Activated T-cell treated with anti-CD3 and anti-CD28 coated beads, Interleukin-2, amount 50 U/mL, for 48 hours (primary cell): ENCODE measurements at places on chromosomes 7 and 10.
A peak's percentile ranks its signal among the peaks of the same experiment; 100 is the strongest.

DNA sequence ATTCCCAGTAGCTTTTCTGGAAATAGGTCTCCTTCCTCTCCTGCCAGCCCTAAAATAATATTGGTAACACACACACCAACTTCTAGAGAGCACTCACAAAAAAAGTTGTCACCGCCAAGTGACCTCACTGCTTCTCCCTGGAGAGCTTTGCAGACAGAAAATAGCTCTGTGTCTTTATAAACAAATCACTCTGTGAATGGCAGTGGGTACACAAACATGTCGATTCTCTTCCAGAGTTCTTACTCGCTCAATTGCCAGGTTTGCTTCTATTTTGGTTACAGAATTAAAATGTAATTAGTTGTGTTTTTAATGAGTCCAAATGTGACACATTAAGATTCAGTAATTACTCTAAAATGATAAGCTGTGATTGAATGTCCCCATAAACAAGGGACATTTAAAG is 649.2 kb upstream of the C7orf33 start:
- DNase-seq: no peak

DNA sequence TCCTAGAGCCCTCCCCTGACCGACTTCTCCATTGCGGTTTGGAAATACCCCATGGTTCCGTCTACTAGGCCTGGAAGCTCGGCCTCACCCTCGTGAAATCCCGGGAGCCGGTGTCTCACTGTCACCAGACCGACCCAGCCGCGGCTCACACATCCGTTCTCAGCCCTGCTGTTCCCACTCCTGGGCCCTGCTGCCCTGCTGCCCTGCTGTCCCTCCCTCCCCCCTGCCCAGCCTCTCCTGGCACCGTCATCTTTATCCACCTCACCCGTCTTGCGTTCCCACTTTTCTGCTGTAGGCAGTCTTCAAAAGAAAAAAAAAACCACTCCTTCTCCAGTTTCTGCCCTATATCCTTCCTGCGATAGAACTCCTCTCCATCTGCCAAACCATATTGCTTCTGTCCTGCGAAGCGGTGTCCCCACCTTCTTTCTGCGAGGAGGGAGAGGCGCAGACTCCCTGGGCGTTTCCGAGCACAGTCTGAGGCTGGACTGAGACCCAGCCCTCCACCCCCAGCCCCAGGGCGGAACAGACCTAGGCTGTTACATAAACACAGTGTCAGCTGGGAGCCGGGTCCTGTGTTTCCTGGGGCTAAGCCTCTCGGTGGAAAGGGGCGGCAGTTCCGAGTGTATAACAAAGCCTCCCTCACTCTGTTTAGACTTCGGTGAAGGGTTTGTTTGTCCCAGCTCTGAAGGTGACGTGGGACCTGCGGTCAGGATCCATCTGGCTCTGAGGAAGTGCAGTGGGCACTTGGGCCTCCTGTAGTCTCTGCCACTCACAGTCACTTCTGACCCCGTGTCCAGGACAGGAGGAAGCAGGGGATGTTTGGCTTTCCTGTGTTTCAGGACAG is 2.8 kb downstream of the AGAP3 start:
- DNase-seq: no peak

- DNase-seq: no peak
These were observed 196.2 kb downstream of the TAX1BP1 start for GRCh38 chr7:27936047-27936767.

GRCh38 chr7:111025006-111025405 is 65.9 kb upstream of the LRRN3 start:
- no peak for DNase-seq

- DNase-seq: no peak
These were observed 7.4 kb downstream of the NUB1 start for GRCh38 chr7:151348970-151349369.

- DNase-seq: no peak
These were observed 5.1 kb downstream of the ANXA11 start for GRCh38 chr10:80200259-80200658.

DNA sequence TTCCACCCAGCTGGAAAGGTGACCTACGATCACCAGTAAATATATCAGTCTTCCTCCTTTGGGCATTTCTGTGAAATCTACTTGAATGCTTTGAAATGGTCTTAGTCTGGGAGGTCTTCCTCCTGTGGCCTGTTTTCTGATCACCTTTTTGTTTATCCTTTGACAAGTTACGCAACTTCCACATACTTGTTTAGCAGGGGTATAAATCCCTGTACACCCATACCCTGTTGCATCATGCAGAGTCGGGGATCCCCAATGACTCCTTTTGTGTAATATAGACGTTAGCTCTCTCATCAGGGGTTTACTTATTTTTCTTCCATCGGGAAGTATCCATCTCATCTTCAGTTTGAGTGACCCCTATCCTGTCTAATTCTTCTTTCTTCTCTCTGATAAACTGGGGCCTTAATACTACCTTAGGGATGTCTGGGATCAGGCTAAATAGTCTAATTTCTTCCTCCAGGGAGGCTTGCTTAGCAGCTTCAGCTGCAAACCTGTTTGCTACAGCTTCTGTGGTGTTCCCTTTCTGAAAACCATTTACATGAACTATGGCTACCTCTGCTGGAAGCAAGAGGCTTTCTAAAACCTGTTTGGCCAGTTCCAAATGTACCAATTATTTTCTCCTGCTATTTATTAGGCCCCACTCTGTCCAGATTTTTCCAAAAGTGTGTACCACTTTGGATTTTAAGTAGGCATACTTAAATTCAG is 25.8 kb downstream of the MAPK8 start:
- no peak for DNase-seq

- DNase-seq: no peak
These were observed 45.2 kb upstream of the FAM180A start for GRCh38 chr7:135793841-135794240.

- DNase-seq: peak; percentile 30
These were observed 16.7 kb upstream of the SUN1 start for GRCh38 chr7:815284-816216.
